Diencephalon (tissue), 1 donor: ENCODE measurements at places on chromosomes 5 and 9. TPM values are rescaled to one million over a fixed set of nuclear protein-coding genes. Genes with fewer than 3 reads are reported as not detected.

RMRP gene
- total RNA-seq: 144,204 TPM

LHX3 gene
- not detected for total RNA-seq

NR2F1-AS1 gene
- 82.4 TPM for total RNA-seq

ANKRA2 gene
- total RNA-seq: 45.7 TPM

ADAMTS19 gene
- 15.2 TPM for total RNA-seq

BAAT gene
- total RNA-seq: 0.23 TPM

GRIA1 gene
- 141 TPM for total RNA-seq

DAB2IP gene
- total RNA-seq: 22.6 TPM

PWWP2A gene
- 49.4 TPM for total RNA-seq

ARHGEF37 gene
- 3.0 TPM for total RNA-seq

ZDHHC21 gene
- total RNA-seq: 63.0 TPM

FGFR4 gene
- 1.6 TPM for total RNA-seq

PCDHGA5 gene
- total RNA-seq: 7.2 TPM

IL17B gene
- not detected for total RNA-seq

TSSK1B gene
- not detected for total RNA-seq

ADRA1B gene
- 6.9 TPM for total RNA-seq

FAM221B gene
- 0.23 TPM for total RNA-seq

SPATA31A1 gene
- not detected for total RNA-seq

NDUFA8 gene
- total RNA-seq: 58.4 TPM

SOX30 gene
- not detected for total RNA-seq

IL9 gene
- not detected for total RNA-seq

PRSS3 gene
- total RNA-seq: 5.3 TPM

IFNA1 gene
- not detected for total RNA-seq

TNC gene
- total RNA-seq: 112 TPM

GLRA1 gene
- total RNA-seq: 5.5 TPM

EQTN gene
- 1.4 TPM for total RNA-seq

TRAF1 gene
- total RNA-seq: 2.8 TPM

QRFP gene
- not detected for total RNA-seq

SPINK6 gene
- not detected for total RNA-seq

SPINK4 gene
- total RNA-seq: not detected

AQP3 gene
- total RNA-seq: 0.23 TPM

PPP1R26 gene
- total RNA-seq: 33.0 TPM

MEGF10 gene
- 29.1 TPM for total RNA-seq

PCDHGA11 gene
- 18.9 TPM for total RNA-seq

DRD1 gene
- 27.0 TPM for total RNA-seq

ISCA1 gene
- 93.4 TPM for total RNA-seq

SMIM33 gene
- total RNA-seq: not detected

CMYA5 gene
- total RNA-seq: 1.8 TPM

ZDHHC11B gene
- total RNA-seq: 7.6 TPM

KIAA0825 gene
- 36.9 TPM for total RNA-seq

PCDHA9 gene
- 11.3 TPM for total RNA-seq

FCN1 gene
- total RNA-seq: 1.8 TPM

GRAMD2B gene
- 21.5 TPM for total RNA-seq

ITK gene
- total RNA-seq: 0.23 TPM

GLRX gene
- 14.5 TPM for total RNA-seq

FOXD4L4 gene
- total RNA-seq: 1.4 TPM

TCERG1 gene
- total RNA-seq: 82.4 TPM
